Camera-type eye (tissue), 1 donor: ENCODE measurements at places on chromosomes 1 and 21. TPM values are rescaled to one million over a fixed set of nuclear protein-coding genes. Genes with fewer than 3 reads are reported as not detected.

Gene SPRR5
- total RNA-seq: not detected

Gene ATP13A2
- total RNA-seq: 29.6 TPM

Gene BRINP3
- 10.9 TPM for total RNA-seq

Gene PTPN22
- total RNA-seq: 3.0 TPM

Gene DNAI4
- total RNA-seq: 18.5 TPM

Gene RGS16
- 56.7 TPM for total RNA-seq

Gene TCP10L
- total RNA-seq: 5.5 TPM

Gene C4BPA
- total RNA-seq: not detected

Gene LMX1A
- 9.6 TPM for total RNA-seq

Gene GABPB2
- 25.1 TPM for total RNA-seq

Gene BCAR3
- 14.5 TPM for total RNA-seq

Gene ZBTB37
- total RNA-seq: 42.5 TPM

Gene PDZK1IP1
- 1.0 TPM for total RNA-seq

Gene RNU1-2
- total RNA-seq: under 0.01 TPM

Gene SPRR1B
- total RNA-seq: not detected

Gene ZNF648
- total RNA-seq: 0.71 TPM

Gene C1QA
- 24.1 TPM for total RNA-seq

Gene TTC13
- 33.4 TPM for total RNA-seq

Gene SLC25A24
- total RNA-seq: 54.3 TPM

Gene MROH9
- not detected for total RNA-seq

Gene TGFB2
- total RNA-seq: 79.6 TPM

Gene GPR3
- 0.33 TPM for total RNA-seq

Gene FCRL4
- total RNA-seq: not detected

Gene KRTAP10-9
- not detected for total RNA-seq

Gene GJB3
- total RNA-seq: 1.6 TPM

Gene TSPAN2
- 7.3 TPM for total RNA-seq

Gene CAMSAP2
- total RNA-seq: 90.5 TPM

Gene ASCL5
- total RNA-seq: not detected

Gene MRPL39
- total RNA-seq: 27.9 TPM

Gene CHIA
- total RNA-seq: not detected

Gene RPRD2
- total RNA-seq: 30.1 TPM

Gene HAO2
- not detected for total RNA-seq

Gene RNF115
- 26.9 TPM for total RNA-seq
